ENCODE measurements at places on chromosomes 16 and 17. TPM values are rescaled to one million over a fixed set of nuclear protein-coding genes. Genes with fewer than 3 reads are reported as not detected.

NOD2 gene
- total RNA-seq: not detected

PERCC1 gene
- 111 TPM for total RNA-seq

KRTAP4-9 gene
- total RNA-seq: not detected

HNF1B gene
- not detected for total RNA-seq

NUBP2 gene
- total RNA-seq: 45.0 TPM

RHBDL1 gene
- 0.94 TPM for total RNA-seq

CES3 gene
- 0.08 TPM for total RNA-seq

C17orf100 gene
- 1.9 TPM for total RNA-seq

GLIS2 gene
- total RNA-seq: 1.9 TPM

MEOX1 gene
- total RNA-seq: 44.6 TPM

PRCD gene
- total RNA-seq: 3.4 TPM

MYH1 gene
- not detected for total RNA-seq

CBLN1 gene
- not detected for total RNA-seq

PYDC1 gene
- total RNA-seq: not detected

FSCN2 gene
- 0.43 TPM for total RNA-seq

SBK1 gene
- total RNA-seq: 0.59 TPM

HSD17B1 gene
- 0.73 TPM for total RNA-seq

KRTAP1-5 gene
- total RNA-seq: not detected

DYNLL2 gene
- 16.0 TPM for total RNA-seq

CDRT15 gene
- total RNA-seq: 0.36 TPM
